ENCODE measurements at places on chromosomes 1 and 21.
A peak's percentile ranks its signal among the peaks of the same experiment; 100 is the strongest.

GRCh38 chr21:38944402-38944801 lies 138.7 kb downstream of the ETS2 start:
- no peak for DNase-seq

GRCh38 chr1:107140703-107141490 lies at the start of gene NTNG1:
Gene NTNG1, plus strand, starts transcription at chr1:107141039.
- peak; percentile 19 for DNase-seq

- DNase-seq, result no peak
Measured at GRCh38 chr1:154839691-154840090, 30.4 kb downstream of the KCNN3 start.

GRCh38 chr1:47187231-47187925 lies 2.5 kb downstream of the PDZK1IP1 start:
- DNase-seq, result no peak

GRCh38 chr1:217135987-217136894 lies 413.0 kb upstream of the ESRRG start:
- DNase-seq, result no peak

DNA sequence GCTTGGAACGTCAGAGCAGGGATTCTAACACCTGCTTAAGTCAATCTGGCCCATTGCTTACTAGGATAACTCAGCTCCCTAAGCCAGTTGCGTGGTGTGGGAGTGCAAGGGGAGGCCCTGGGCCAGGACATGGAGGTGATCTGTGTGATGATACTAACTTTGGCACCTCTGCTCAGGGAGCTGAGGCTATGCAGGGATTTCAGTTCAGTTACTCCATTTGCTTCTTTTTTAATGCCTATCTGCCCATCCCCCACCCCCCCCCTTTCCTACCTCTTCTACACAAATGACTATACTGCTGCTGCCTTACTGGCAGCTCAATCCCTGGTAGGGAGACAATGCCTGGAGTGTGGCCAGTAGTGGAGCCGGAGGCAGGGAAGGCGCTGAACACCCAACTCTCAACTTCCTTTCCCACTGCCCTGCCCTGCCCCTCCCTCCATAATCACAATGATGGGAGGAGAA lies 19.5 kb downstream of the INKA2 start:
- peak; percentile 73 for DNase-seq

GRCh38 chr1:242212401-242212800 lies 213.5 kb upstream of the MAP1LC3C start:
- DNase-seq, result no peak

GRCh38 chr1:46605232-46605631 lies 1.2 kb upstream of the MKNK1 start:
- DNase-seq, result no peak

- DNase-seq, result no peak
Measured at GRCh38 chr1:8351693-8352470, 34.0 kb downstream of the SLC45A1 start.

GRCh38 chr1:159897962-159898361 lies 2.0 kb downstream of the CFAP45 start:
- DNase-seq, result no peak

GRCh38 chr1:220702733-220703270 lies 12.6 kb downstream of the C1orf115 start:
- no peak for DNase-seq

- no peak for DNase-seq
Measured at GRCh38 chr1:175331891-175332290, 139.3 kb upstream of the KIAA0040 start.

DNA sequence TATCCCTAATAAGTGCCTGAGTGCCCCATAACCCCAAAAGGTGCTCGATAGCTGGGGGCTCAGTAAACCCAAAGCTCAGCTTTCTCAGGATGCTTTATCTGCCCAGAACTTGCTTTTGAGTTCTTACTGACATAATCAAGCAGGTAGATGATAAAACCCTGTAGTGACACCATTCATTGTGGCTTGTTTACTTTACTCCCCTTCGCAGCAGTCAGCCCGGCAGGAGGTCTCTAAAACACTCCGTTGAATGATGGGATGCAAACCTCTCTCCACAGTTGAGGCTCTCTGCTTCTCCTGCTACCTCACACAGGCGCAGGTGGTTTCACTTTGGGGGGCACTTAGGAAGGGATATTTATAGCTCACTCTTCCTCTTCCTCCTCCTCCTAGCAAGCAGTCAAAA lies 349.4 kb downstream of the HLX start:
- DNase-seq, result no peak

DNA sequence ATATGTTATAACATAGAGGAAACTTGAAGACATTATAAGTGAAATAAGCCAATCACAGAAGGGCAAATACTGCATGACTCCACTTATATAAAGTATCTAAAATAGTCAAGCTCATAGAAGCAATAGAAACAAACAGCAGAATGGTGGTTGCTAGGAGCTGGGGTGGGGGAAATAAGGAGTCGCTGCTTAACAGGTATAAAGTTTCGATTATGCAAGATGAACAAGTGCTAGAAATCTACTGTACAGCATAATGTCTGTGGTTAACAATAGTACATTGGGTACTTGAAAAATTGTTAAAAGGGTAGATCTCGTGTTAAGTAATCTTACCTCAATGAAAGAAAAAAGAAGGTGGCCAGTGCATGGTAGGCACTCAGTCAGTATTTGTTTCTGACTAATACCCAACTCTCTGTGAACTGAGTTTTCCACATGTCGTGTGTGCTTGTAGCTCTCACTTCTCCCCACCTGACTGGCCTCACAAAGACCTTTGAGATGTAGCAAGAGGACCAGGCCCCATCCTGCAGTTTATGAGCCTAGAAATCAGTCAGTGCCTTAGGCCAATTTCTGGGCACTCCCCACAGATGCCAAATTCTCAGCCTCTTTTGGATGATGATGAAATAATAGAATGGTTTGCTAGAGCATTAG lies 14.7 kb upstream of the SPRR5 start:
- no peak for DNase-seq

DNA sequence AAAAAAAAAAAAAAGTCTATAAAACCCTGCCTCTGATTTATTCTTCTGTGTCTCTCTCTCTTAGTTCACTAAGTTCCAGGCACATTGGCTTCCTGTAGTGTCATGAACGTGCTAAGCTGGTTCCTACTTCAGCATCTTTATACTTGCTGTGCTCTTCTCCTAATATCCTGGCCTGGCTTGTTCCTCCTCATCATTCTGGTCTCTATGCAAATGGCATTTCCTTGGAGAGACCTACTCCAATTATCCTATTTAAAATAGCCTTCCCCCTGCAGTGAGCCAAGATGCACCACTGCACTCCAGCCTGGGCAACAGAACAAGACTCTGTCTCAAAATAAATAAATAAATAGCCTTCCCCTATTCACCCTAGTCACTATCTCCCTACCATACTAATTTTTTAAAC lies 9.7 kb upstream of the CLCC1 start:
- DNase-seq, result no peak

GRCh38 chr1:1531947-1532346 lies 8.5 kb downstream of the TMEM240 start:
- no peak for DNase-seq

DNA sequence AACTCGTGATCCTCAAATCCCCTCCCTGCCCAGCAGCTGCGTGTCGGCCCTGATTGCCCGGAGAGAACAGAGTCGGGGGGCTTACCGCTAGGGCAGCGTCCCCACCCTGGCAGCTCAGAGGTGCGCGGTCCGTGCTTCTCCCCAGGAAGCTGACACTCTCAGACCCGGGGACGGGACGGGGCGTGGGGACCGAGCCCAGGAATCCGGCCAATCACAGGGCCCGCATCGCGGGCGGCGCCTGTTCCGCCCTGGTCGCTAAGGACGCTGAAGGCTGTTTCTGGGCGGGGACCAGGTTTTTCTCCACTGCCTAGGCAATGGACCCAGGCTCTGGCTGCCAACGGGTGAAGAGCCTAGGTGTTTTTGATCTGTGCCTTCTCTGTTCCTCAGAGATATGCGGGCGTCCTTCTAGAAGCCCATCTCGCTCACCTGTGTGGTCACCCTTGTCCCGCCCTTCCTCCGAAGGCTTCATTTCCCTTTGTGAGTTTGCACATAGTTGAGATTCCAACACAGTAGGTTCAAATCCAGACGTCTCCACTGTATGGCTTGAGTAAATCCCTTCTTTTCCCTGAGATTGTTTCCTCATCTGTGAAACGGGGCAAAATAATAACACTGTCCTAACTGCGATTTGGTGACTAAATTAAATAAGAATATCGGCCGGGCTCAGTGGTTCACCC lies at the start of gene C1orf87:
Gene C1orf87, minus strand, starts transcription at position 166 of the 674 bp plus-strand sequence. CDS start 1,127 bp downstream, outside the sequence.
- no peak for DNase-seq

GRCh38 chr1:26772687-26773086 lies 15.1 kb upstream of the PIGV start:
- no peak for DNase-seq

- DNase-seq, result peak; percentile 48
Measured at GRCh38 chr1:118151312-118151937, 33.6 kb downstream of the SPAG17 start.

DNA sequence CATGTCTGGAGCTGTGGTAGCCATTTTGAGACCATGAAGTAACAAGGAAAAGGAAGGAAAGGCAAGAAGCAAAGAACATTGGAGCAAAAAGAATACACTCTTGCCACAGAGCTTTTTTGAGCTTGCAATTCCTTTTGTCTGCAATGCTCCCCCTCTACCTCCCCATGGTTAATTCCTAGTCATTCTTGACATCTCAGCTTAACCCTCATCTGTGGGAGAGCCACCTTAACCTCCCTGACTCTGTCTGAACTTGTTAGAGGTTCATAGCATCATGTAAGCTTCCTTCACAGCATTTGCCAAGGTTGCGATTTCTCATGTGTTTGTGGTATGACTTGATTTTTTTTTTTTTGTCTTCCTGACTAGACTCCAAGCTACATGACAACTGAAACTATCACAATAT lies 564.1 kb upstream of the PLXNA2 start:
- no peak for DNase-seq

- no peak for DNase-seq
Measured at GRCh38 chr1:224523676-224524075, 89.1 kb upstream of the WDR26 start.

GRCh38 chr1:205710201-205711062 lies 30.1 kb upstream of the SLC45A3 start:
- no peak for DNase-seq

DNA sequence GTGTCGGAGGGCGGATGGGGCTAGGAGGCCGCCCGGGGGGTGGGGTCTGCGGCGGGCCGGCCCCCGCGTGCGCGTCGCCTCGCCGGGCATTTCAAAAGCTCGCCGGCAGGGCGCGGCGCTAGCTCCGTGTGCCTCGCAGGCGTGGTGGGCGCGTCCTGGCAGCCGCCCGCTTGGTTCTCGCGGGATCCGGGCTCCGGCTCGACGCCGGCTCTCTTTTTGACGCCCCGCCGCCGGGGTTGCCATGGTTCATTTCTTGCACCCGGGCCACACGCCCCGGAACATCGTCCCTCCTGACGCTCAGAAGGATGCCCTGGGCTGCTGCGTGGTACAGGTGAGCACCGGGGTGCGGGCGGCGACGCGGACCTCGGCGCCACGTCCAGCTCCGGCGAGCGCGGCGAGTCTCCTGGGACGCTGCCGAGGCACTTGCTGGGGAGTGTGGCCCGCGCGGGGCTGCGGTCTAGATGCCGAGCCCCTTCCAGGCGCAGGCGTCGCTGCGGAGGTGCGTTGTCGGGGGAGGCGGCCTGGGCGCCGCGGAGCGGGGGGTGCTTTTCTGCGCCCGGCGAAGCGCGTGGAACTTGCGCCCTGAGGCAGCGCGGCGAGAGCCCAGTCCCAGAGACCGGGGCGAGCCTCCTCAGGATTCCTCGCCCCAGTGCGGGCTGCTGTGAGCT lies at the start of gene ZYG11A:
Gene ZYG11A, plus strand, starts transcription at position 118 of the 668 bp plus-strand sequence. Its CDS starts 124 bp downstream, at position 242.
- peak; percentile 68 for DNase-seq

GRCh38 chr1:166013232-166013631 lies 153.6 kb downstream of the FAM78B start:
- no peak for DNase-seq

DNA sequence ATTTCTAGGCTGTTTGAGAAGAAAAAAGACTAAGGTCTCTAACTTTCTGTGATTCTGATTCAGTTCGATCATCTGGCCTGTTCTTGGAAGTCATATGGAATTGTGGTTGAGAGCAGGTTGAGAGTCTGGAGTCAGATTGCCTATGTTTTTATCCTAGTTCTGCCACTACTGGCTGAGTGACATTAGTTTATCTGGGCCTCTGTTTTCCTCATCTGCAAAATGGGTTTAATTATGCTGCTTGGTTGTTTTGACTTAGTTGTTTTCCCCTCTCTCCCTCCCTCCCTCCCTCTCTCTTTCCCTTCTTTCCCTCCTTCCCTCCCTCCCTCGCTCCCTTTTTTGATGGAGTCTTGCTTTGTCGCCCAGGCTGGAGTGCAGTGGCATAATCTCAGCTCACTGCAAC lies 6.2 kb downstream of the MACF1 start:
- no peak for DNase-seq

- no peak for DNase-seq
Measured at GRCh38 chr1:114691061-114691460, 4.3 kb downstream of the AMPD1 start.

DNA sequence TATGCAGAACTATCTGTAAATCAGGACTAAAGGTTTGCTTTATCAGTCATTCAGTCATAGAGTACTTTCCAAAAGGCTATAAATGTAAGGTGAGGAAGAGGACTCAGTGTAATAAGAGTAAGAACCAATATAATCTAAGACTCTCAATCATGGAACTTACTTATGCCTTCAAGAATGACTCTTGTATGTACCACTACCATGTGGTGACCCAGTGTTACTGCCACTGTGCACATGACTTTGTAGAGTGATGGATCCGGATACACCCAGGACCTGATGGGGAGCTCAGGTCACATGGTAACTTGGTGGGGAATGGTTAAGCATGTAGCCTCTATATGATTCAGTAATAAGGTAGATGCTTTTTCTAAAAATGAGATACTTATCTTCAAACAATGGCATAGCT lies 2099.8 kb downstream of the MRPL39 start:
- no peak for DNase-seq

DNA sequence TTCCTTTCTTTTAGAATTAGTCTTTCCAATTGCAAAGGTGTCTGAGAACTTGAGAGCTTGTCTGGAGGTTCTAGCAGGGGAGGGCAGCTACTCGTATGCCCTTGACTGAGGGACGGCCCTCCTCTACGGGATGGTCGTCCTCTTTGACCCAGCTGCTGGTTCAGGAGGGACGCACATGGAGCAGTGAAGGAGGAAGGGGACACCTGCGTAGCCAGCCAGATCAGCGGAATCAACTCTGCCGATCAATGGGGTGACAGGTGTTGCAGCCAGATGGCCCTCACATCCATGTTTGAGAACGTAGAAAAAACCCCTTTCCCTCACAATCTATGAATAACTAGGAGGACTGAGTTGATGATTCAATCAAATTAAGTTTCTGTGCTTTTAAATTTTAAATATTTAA lies 15.7 kb upstream of the A3GALT2 start:
- no peak for DNase-seq

DNA sequence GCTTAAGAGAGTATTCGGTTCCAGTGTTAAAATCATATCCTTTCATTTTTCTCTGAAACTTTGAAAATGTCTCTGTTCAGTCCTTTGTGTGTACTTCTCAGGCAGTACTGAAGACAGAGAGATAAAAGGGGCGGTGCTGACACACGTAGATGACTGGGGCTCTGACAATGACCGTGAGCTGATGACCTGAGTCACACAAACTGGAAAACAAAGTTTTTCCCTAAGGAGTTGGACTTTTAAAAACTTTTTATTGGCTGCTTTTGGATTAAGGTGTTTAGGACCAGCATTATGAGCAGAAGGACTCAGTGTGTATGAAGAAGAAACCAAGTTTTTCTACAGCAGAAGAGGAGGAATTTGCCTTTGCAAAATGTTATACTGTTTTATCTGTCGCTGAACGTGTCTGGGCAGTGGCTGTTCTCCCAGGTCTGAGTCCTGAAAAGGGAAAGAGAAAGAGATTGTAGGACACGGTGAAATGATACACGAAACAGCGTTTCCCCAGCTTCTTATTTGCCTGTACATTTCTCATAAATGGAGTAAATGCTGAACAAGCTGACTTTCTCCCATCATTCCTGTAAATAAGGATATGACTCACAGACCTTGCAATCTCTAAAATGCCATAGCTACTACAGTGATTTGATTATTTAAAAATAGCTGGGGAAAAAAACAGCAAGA lies 51.5 kb downstream of the MAP3K7CL start:
- DNase-seq, result no peak

All from left cardiac atrium (tissue), 4 donors.